ENCODE measurements at places on chromosomes 2 and 18.

- DNase-seq, result no peak
Measured at GRCh38 chr2:217512259-217512658, 490.5 kb downstream of the TNS1 start.

DNA sequence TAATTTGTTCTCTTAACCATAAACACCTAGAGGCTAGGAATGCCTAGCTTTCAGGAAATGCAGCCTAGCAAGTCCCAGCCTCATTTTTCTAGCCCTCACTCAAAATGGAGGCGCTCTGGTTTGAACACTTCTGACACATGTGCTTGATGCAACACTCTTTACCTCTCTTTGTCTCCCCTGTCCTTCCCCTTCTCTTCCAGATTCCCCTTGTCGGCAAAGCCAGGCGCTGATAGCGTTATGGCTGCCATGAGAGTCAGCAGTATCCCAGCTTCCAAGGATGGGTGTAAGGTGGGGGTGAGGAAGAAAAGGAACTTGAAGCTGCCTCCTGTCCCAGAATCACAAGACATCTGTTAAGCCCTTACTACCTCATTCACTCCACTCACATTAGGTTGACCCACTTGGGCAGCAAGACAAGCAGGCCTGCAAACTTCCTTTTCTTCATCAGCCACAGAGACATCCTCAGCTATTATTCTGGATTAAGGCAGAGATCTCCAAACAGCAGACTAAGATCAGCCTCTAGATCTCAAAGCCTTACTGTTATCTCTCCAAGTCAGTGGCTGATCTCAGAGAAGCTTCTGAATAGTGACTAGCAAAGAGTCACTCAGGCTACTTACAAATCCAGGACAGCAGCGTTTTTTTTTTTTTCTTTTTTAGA, 1.9 kb upstream of the ST3GAL5 start:
- DNase-seq, result no peak

DNA sequence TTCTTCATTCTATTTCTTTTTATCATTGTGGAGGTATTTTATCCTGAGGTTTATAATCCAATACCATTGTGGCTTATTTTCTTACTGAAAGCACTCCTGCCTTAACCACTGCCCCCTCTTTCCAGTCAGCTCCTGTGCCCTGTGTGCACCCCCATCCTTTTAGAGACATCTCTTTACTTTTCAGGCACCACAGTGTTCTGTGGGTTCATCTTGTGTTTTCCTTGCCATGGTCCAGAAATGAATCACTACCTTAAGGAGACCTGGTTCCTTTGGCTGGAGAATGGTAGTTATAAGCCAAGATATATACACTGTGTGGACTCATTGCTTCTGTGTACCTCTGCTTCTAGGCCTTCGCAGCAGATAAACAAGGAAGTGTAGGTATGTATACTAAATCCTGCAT, 278.3 kb downstream of the PTGR3 start:
- DNase-seq, result no peak

GRCh38 chr2:126828491-126828890, 70.2 kb upstream of the TEX51 start:
- DNase-seq, result no peak

DNA sequence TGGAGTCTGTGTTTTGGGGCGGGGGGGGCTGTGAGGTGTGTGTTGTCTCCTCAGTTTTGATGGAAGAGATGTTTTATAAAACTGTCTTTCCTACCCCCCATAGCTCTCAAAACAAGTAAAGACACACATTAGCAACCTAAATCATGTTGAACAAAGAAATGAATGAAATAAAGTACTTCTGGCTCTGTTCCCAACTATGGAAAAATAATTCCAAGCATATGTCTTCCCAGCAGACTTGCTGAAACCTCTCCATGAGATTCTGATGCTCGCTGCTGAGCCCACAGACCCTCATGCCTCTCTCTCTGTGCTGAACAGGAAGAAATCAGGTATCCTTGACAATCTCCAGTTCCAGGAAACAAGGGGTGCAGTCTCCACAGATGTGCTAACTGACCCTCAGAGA, 226.7 kb upstream of the KLHL29 start:
- no peak for DNase-seq

- peak; percentile 41 for DNase-seq
Measured at GRCh38 chr2:206084870-206085741, 868 bp downstream of the INO80D start.

GRCh38 chr2:69180974-69181373, 168.0 kb downstream of the ANTXR1 start:
- no peak for DNase-seq

DNA sequence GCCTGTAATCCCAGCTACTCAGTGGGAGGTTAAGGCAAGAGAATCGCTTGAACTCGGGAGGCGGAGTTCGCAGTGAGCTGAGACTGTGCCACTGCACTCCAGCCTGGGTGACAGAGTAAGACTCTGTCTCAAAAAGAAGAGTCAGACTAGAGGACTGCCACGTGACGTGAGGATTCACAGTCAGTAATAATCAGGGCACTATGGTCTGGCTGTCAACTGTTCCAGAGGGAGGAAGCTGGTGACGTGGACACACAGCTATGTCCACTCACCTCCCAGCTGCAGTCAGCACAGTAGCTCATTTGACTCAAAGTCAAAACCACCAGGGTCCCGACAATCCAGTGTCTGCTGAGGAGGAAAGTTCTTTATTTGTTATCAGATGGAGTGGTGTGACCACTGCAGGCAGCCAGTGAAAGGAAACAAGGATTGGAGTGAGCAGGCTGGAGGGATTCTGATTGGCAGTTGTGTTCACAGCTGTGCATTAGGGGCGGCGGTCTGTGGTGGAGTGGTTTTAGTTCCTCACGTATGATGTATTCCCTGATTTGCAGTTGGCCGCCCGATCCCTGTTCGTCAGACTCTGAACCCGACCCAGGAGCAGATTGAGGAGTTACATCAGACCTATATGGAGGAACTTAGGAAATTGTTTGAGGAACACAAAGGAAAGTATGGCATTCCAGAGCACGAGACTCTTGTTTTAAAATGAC, 37.9 kb downstream of the MOGAT1 start:
- DNase-seq, result peak; percentile 57

DNA sequence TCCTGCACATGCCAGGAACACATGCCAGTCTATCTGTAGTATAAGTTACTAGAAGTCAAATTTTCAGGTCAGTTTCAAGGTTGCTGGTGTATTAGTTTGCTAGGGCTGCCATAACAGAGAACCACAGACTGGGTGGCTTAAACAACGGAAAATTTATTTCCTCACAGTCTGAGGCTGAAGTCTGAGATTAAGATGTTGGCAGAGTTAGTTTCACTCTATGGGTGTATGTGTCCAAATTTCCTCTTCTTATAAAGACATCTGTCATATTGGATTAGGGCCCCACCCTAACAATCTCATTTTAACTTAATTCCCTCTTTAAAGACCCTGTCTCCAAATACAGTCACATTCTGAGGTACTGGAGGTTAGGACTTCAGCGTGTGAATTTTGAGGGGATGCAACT, 26.5 kb downstream of the B3GNT7 start:
- DNase-seq, result no peak

DNA sequence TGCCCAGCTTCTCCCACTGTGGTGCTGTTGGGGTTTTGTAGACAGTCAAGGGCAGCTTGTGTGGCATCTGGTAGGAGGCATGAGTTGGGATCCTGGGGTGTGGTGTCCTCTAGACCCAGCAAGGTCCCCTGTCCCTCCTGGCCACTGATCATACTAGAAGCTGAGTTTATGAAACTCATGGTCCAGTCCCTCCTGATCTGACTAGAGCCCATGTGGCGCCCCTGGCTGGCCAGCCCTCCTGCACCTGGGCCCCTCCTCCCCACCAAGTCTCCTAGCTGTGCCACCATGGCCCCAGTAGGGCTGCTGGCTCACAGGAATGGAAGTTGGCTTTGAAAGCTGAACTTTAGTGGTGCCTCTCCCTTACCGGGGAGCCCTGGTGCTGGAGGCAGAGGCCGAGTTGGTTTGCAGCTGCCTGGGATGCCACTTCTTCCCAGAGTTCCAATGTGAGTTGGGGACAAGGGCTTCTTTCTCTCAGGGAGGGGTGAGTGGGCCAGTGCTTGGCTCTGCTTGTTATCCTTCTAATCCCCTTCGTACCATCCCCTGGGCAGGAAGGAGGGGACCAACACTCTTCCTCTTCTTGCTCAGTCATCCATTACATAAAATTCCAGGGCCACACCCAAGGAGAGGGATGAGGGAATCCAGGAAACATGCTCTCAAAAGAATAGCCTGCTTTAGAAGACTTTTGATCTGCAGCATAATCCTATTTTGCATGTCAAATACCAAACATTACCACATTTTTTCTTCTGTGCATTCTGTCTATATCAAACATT, 37.5 kb upstream of the HAAO start:
- DNase-seq, result no peak

DNA sequence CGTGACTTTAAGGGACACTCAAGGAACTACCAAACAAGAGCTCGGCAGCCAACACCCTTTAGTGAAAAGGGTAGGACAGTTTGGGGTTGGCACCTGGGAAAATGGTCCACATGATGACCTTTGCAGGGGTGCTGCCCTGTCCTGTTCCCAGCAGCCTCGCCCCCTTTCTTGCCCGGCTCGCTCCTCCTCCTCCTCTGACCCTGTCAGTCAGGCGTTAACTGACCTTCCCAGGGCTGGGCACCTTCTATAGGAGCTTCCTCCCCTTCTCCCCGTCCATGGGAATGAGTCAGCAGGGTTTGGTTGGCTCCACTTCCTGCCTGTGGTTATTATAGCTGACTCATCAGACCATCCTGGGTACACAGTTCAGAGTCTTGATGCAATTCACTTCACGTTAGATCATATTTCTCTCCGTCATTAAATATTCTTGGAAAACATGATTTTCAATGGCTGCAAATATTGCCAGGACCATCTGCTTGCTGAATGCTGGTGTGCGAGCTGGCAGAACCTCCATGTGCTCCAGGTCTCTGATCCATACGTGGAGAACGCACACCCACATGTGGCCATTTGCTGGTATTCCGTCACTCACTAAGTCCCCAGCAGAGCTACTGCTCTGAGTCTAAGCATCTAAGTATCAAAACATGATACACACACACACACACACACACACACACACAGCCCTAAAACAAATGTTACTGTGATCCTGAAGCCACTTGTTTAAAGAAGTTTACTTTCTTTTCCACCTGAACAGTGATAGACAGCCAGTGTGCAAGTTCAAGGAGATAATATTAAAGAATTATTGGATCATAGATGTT, 185.0 kb downstream of the ANAPC1 start:
- DNase-seq, result peak; percentile 80

- no peak for DNase-seq
Measured at GRCh38 chr18:42018831-42019230, 63.8 kb downstream of the PIK3C3 start.

GRCh38 chr2:127995725-127996124, 32.1 kb downstream of the SAP130 start:
- DNase-seq, result no peak

GRCh38 chr2:223688094-223688835, 86.1 kb upstream of the SCG2 start:
- no peak for DNase-seq

DNA sequence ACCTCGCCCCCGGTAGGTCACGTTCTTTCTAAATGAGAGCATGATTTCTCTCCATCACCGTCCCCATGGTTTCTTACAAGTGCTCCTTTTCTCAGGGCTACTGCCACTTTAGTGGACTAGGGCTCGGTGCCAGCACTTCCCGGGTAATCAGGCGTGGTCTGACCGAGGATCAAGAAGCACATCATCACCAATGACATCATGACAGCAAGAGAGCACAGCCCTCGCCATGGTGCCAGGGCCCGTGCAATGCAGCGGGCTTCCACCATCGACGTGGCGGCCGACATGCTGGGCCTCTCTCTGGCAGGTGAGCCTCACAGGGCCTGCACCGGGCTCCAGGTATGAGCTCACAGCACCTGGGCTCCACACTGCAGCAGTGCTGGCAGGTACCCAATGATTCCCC, 75.2 kb downstream of the INPP4A start:
- no peak for DNase-seq

- peak; percentile 3 for DNase-seq
Measured at GRCh38 chr2:165203689-165204559, at the start of gene SCN3A. TSS of gene SCN3A (minus strand) at chr2:165204050. CDS start at chr2:165176394, 27,656 bp downstream.

DNA sequence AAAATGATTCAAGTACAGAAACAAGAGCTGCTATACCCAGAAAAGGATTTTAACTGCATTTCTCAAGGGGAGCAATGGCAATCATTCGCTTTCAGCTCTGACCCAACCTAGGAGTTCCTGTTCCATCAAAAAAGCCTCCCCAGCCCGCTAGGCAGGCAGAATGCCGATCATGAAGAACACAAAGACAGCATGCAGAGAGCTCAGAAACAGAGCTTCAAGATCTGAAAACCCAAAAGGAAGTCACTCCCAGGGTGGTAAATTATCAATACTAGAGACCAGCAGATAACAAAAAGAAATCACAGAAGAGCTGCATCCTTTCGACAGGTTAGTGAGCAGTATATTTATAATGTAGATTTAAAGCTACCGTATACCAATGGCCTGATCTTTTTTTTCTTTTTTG, 84.8 kb upstream of the CRIM1 start:
- DNase-seq, result no peak

- DNase-seq, result no peak
Measured at GRCh38 chr2:196238836-196239380, 67.5 kb upstream of the STK17B start.

DNA sequence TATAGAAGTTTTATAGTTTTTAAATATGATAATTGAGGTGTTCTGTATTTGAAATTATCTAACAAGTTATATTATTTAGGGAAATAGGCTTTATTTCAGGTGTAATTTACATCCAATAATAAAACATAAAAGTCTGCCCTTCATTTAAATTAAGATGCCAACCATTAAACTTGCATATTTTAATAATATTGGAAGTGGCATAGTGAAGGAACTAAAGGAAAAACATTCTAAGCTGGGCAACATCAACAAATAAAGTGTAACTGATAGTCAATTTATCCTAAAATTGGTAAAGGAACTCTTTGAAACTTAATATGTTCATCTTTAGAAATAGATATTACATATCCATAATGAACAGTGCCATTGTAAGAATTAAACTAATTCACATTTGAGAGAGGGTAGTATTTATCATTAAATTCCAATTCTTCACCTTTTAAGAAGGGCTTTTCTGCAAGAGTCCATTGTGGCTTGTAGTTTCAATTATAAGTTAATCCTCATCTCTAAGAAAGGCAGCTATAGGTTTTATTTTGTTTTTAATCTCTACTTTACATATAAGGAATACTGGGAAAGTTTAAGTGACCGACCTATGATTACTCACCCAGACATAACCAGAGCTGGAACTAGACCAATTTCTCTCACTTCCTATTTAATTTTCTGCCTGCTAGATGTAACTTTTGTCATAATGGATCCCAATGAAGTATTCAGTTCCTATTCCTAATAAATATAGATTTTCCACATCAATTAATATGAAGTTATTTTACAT, 401.6 kb downstream of the XIRP2 start:
- DNase-seq, result no peak

- DNase-seq, result no peak
Measured at GRCh38 chr2:207617011-207617671, 8.1 kb downstream of the METTL21A start.

- DNase-seq, result no peak
Measured at GRCh38 chr2:187013058-187013457, 164.1 kb upstream of the ZSWIM2 start.

- no peak for DNase-seq
Measured at GRCh38 chr2:98867539-98868309, 68.3 kb downstream of the CRACDL start.

All from CD4-positive, alpha-beta T cell treated with Interleukin-1 beta for 1 hour (primary cell).